Stimulated activated CD8-positive, alpha-beta memory T cell treated with anti-CD3 and anti-CD28 coated beads, Interleukin-4, amount 100 ng/mL, for 4 hours (primary cell): ENCODE measurements at places on chromosomes 4 and X.

DNA sequence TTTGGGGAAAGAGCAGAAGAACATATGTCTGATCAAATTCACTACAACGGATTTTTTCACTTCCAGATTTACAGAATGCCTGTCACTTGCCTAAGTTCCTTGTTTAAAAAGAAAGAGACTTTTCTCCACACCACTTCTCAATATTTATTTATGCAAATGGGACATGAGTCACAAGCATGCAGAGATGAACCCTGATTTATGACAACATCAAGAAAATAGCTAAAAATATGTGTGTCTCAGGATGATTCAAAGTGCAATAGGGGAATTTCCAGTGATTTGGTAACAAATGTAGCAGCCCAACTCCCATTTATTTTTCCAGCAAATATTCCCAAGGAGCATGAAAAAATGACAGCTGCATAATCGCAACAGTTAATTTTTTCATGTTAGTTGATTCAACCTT, 180.4 kb upstream of the FAT1 start:
- DNase-seq: no peak

- no peak for DNase-seq
Observed at GRCh38 chr4:15755321-15756155, 22.6 kb upstream of the CD38 start.

DNA sequence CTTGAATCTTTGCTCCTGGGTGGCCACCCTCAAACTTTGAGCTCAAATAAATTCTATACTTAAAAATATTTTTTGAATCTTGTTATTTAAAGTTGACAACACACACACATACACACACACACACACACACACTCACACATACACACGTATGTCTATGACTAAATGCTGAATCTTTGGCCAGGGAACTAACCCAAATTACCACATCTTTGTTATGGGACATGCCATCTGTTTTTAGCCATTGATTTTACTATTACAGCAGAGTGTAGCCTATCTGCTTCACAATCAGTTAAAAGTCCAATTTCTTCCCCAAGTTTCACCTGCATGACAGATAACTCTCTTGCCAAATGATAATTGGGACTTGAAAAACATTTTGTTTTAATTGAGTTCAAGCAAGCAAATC, 45.0 kb upstream of the USP46 start:
- DNase-seq: no peak

- DNase-seq: no peak
Observed at GRCh38 chrX:107549504-107549903, 78.8 kb upstream of the PRPS1 start.

GRCh38 chr4:163988865-163989264, 494.4 kb downstream of the TMA16 start:
- no peak for DNase-seq

- DNase-seq: no peak
Observed at GRCh38 chr4:97216046-97216445, 927.2 kb downstream of the STPG2 start.
